ENCODE measurements at places on chromosomes 4 and X. TPM values are rescaled to one million over a fixed set of nuclear protein-coding genes. Genes with fewer than 3 reads are reported as not detected.

Gene MAGEE2
- not detected for total RNA-seq

Gene ABLIM2
- total RNA-seq = 0.60 TPM

Gene ZNF630
- total RNA-seq = 0.25 TPM

Gene DSPP
- total RNA-seq = not detected

Gene UCP1
- not detected for total RNA-seq

Gene ZNF185
- 0.83 TPM for total RNA-seq

Gene HGFAC
- total RNA-seq = not detected

Gene DCAF12L2
- not detected for total RNA-seq

Gene ZFX
- 37.0 TPM for total RNA-seq

Gene CT45A5
- total RNA-seq = not detected

Gene DGAT2L6
- total RNA-seq = not detected

Gene SCML2
- total RNA-seq = 3.6 TPM

Gene CSTF2
- 52.7 TPM for total RNA-seq

Gene GABRG1
- not detected for total RNA-seq

Gene SLC4A4
- 0.43 TPM for total RNA-seq

Gene BEND2
- total RNA-seq = not detected

Gene SLIT2
- total RNA-seq = 0.02 TPM

Gene BLTP1
- total RNA-seq = 32.6 TPM

Gene SPANXN3
- not detected for total RNA-seq

Gene FGFBP1
- not detected for total RNA-seq

Gene STBD1
- 0.09 TPM for total RNA-seq

Gene SYP
- total RNA-seq = 4.3 TPM

Gene NPY1R
- not detected for total RNA-seq

Gene MBNL3
- 16.2 TPM for total RNA-seq

Gene DCAF4L1
- total RNA-seq = 0.18 TPM

Gene PDHA1
- 200 TPM for total RNA-seq

Gene S100P
- 3.4 TPM for total RNA-seq

Gene MAGEB17
- not detected for total RNA-seq

Gene CENPI
- 20.7 TPM for total RNA-seq

Gene CXCL6
- total RNA-seq = not detected

Measured in activated T-helper 2 cell treated with anti-CD3 and anti-CD28 coated beads, Interferon-gamma antibody, Interleukin-2, Interleukin-4, amounts not matched to agents 10 μg/mL and 5 μg/mL and 100 μg/mL, durations not matched to agents 14 hours and 24 hours and 36 hours (primary cell).